ENCODE measurements at places on chromosomes 16 and 17. TPM values are rescaled to one million over a fixed set of nuclear protein-coding genes. Genes with fewer than 3 reads are reported as not detected.

DNA sequence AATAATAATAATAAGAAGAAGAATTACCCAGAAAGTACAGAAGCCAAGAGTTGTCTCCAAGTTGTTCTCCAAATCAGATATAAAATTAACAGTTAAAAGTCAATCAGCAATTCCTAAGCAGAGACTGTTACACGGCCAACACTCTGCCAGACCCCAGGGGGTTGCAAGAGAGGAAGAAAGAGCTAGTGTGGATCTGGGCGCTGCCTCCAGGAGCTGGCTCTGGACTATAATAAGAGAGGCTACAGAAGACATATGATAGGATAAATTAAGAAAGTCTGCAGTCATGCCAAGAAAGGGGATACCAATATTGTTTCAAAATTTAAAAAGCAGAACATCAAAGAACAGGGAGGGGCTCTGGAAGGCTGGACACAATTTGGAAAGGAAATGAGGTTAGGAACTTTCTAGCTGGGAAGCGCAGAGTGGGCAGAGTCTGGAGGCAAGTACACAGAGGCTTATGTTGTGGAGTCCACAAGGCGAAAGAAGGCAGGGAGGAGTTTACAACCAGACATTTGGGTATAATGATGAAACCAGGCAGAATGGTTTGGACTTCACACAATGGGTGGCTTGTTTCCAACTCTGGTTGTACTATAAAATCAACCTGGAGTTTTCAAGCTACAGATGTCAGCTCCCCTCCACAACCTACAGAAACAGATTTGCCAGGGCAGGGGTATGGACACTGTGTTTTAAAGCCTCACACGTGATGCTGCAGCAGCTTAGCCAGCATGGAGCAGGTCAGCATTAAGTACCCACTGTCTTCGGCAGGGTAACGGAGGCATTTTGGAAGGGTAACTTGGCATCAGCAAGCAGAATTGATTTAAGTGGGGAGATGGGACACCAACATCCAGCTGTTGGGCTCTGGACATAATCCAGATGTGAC, 49.4 kb downstream of the SLC39A11 start:
- DNase-seq = no peak

DNA sequence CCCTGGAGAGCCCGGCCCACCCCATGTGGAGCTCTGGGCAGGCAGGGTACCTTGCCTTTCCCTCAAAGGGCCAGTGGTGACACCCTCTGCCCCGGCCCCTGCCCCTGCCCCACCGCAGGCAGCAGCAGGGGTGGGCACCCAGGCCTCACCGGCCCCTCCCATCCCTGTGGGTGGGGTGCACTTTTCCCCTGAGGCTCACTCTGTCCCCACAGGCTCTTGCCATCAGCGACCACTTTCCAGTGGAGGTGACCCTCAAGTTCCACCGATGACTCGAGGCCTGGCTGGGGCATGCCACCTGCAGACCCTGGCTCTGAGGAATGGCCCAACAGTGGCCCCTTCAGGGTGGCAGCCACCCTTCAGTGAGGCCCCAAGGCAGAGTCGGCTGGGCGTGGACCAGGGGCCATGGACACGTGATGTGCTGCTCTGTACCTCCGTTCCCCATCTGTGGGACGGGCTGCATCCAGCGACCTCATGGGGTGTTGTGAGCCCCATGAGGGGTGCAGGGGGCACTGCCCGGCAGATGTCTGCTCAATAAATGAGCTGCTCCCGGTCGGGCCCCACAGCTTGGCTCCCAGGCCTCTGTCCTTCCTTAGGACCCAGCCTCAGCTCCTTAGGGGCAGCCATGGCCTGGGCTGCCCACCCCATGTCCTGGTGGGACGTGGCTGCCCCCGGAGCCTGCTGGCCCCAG, 2.0 kb downstream of the DNASE1L2 start:
- no peak for DNase-seq

DNA sequence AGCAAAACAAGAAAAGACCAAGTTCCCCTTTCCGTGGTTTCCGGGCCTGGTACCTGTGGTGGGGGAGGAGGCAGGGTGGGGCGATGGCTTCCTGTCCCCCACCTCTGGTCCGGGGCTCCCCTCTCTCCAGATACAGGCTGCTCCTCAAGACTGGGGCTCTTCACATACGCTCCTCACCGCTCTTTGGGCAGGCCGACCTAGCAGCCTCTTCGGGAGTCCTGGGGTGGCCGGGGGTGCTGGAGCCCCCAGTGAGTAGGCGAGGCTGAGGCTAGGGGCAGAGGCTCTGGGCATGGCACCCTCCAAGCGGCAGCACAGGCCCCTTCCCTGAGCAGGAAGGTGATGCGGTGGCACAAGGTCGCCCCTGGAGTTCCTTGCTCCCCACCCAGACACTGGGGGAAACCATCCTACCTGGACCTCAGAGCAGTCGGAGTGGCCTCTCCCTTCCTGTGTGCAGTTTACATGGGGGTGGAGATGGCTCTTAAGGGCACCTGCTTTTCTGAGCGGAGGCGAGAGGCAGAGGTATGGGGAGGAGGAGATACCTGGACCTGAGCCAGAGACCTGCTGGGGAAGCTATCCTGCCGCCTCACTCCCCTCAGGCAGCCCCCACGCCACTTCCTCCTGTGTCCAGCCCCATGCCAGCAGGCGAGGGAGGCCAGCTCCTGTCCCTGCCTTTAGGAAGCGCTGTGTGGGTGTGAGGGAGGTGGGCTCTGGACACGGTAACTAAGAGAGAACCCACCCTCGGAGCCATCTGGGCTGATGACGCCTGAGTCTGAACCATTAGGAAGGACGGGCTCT, 891 bp downstream of the CORO1A start:
- DNase-seq = no peak

The ABCA8 gene
- total RNA-seq = 21.0 TPM

The PSMC5 gene
- total RNA-seq = 92.3 TPM

- peak; percentile 32 for DNase-seq
Measured at GRCh38 chr17:4173781-4174180, 30.8 kb downstream of the CYB5D2 start.

The KRTAP4-9 gene
- total RNA-seq = not detected

DNA sequence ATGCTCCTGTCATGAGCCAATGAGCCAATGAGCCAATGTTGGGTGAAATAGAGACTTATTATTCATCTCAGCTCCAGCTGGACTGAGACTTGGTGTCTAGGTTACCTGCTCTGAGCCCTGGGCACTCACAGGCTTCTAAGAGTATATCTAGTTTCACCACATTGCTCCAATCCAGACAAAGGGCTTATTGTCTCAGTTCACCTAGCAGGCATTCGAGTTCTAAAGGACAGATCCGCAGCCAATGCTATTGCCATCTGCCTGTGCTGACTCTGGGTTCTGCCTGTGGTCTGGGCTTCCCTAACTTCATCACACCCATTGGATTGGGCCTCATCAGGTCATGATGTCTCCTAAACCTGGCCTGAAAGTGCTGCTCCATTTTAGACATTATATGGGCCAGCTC, 66.1 kb upstream of the HS3ST4 start:
- no peak for DNase-seq

GRCh38 chr17:4753392-4753791, 13.7 kb upstream of the CXCL16 start:
- DNase-seq = no peak

DNA sequence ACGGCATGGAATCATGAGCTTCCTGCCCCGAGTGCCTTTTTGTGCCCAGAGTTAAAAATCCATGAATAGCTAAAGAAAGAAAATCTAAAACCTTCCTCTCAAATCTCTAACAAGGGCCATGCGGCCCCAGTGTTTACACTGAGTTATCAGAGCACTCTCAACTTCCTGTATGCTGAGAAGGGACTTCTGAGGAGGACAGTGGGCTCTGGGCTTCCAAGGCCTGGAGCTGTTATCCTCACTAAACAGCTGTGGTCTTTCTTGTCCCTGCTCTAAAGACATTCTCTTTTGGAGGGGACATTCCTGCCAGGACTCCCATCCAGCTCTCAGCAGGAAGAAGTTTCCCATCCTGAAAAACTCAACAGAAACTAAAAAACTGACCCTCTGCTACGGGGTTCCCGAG, 135.6 kb downstream of the AATF start:
- DNase-seq = no peak

GRCh38 chr16:83714286-83714685, 93.5 kb upstream of the HSBP1 start:
- no peak for DNase-seq

- DNase-seq = no peak
Measured at GRCh38 chr17:9924735-9925191, 19.7 kb upstream of the RCVRN start.

The NPIPB9 gene
- total RNA-seq = 2.9 TPM

The MMP2 gene
- 216 TPM for total RNA-seq

DNA sequence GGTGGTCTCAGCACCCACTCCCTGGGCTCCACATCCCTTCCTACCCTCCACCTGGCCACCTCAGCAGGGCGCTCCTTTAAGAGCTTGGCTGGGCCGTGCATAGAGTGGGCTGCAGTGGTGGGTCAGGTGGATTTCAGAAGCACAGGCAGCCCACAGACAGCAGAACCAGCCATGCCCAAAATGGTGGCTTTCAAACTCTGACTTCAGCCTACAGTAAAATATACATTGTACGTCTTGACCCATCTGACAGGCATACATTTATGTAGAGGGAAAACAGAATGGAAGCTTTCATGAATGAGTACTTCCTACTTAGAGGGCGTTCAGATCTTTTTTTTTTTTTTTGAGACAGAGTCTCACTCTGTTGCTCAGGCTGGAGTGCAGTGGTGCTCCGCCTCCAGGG, 26.0 kb upstream of the LASP1NB start:
- DNase-seq = no peak

- no peak for DNase-seq
Measured at GRCh38 chr17:12536472-12536871, 129.2 kb upstream of the MYOCD start.

GRCh38 chr17:65551267-65552040, 10.0 kb downstream of the AXIN2 start:
- no peak for DNase-seq

DNA sequence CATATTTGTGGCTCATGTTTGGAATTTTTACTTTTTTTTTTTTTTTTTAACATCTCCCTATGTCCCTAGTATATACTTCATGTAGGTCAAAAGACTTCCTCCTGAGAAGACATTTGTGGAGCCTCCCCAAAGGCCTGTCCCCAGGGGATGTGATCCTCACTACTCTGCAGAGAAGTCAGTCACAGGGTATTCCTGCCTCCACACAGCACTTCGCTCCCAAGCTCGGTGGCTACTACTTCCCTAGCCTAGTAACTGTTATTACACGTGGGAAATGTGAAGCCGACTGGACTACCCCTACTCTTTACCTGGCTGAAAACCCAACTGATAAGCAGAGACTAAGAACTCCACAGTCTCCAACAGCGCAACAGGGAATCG, 116.8 kb downstream of the HIC1 start:
- no peak for DNase-seq

The DBNDD1 gene
- total RNA-seq = 2.8 TPM

GRCh38 chr16:87463722-87464690, 28.8 kb downstream of the ZCCHC14 start:
- DNase-seq = peak; percentile 27

The C16orf74 gene
- 0.82 TPM for total RNA-seq

GRCh38 chr16:21156767-21157467, 1.6 kb upstream of the LDAF1 start:
- no peak for DNase-seq

DNA sequence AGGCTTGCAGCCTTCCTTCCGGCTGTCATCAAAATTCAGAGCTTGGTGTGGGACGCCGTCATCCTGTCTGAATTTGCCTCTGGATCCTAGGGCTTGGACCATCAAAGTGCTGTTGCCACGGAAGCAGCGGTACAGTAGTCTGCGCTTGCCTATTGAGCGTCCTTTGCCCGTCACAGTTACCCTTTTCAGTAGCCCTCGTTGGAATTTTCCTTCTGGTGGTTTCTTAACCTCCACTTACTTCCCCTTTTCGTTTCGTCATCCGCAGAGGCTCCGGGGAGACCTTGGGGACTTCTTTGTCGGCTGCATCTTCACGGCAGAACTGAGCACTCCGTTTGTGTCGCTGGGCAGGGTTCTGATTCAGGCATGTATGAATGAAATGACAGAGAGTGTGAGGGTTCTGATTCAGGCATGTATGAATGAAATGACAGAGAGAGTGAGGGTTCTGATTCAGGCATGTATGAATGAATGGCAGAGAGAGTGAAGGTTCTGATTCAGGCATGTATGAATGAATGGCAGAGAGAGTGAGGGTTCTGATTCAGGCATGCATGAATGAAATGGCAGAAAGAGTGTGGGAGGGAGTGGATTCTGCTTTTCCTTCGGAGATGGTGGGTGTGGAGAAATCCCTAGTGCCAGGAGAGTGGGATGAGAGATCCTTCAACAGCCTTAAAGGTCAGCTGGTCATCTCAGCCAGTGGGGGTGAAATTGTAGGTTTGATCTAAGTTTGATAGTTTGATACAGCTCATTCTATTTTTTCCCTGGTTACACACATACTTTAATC, 8.0 kb downstream of the TLCD3A start:
- no peak for DNase-seq

- DNase-seq = no peak
Measured at GRCh38 chr16:68187505-68187904, 48.4 kb downstream of the ESRP2 start.

GRCh38 chr17:63531022-63531965, 8.1 kb downstream of the KCNH6 start:
- DNase-seq = no peak

DNA sequence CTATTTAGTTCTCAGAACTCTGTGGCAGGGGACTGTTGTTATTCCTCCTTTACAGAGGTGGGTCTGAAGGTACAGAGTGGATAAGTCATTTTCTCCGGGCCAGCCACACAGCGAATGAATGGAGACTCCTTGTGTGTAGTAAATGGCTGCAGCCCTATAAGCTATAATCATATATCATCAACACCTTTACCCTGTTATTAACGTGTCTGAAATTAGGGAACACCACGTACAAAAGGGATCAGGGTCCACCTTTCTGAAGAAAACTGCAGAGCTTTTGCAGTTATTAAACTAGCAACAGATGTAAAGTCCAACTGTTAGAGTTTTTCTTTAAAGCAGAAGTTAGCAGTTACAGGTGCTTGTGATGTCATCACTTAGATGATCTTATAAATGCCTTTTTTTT, 696.7 kb downstream of the MAF start:
- no peak for DNase-seq

The SOST gene
- total RNA-seq = not detected

The CCL13 gene
- total RNA-seq = not detected

DNA sequence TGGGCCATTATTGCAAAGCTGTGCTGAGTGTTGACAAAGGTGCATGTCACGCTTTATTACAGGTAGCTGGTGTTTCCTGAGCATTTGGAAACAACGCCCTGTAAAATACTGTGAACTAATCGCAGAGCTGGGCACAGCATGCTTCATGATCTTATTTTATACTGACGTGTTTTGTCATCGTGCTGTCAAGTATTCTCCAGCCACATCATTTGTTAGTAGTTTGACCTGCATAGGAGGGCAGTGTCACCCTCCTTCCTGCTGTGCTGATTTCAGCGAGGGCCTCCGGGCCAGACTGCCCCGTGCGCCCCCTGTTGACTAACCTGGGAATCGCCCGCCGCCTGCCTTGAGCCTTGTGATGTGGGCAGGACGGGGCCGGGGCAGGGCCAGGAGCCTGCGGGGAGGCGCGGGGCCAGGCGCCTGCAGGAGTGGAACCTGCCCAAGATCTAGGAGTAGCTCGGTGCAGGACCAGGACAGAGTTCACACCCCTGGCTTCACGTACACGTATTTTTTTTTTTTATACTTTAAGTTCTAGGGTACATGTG, 820.7 kb downstream of the KCNJ18 start:
- no peak for DNase-seq
